ENCODE measurements at places on chromosomes 3 and 15.

GRCh38 chr3:167691366-167691765, 37.6 kb upstream of the WDR49 start:
- no peak for DNase-seq

DNA sequence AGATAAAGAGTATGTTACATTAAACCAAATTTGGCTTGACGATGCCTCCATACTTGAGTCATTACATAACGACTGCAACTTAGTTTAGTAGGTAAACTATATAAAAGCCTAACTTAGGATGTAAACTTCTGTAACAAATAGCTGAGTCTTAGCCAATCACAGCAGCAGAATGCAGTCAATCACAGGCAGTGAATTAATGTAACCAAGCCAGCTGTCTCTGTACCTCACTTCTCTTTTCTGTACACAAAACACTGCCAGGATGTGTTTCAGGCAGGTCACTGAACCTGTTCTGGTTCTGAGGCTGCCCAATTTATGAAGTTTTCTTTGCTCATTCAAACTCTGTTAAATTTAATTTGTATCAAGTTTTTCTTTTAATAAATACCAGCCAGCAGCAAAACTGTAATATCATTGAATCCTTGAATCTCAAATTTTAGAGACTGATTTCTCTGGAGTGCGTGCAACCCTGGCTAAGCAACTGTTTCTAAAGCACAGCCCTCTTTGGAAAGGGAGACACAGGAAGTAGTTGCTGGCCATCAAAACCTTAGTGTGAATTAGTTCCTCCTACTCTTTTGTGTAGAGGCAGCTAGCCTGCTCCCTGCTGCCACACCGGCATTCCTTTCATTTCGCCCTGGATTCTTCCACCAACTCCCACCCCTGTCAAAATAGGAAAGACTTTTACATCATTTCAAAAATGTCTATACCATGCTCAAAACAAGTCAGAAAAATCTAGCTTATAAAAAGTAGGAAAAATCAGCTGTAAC, 15.2 kb downstream of the RFTN1 start:
- DNase-seq, result peak; percentile 68

- peak; percentile 6 for DNase-seq
Measured at GRCh38 chr3:58722561-58722960, 56.0 kb upstream of the FAM3D start.

GRCh38 chr15:51004103-51004551, 90.6 kb downstream of the TNFAIP8L3 start:
- DNase-seq, result peak; percentile 98

- DNase-seq, result no peak
Measured at GRCh38 chr3:15795651-15796308, 2.0 kb downstream of the ANKRD28 start.

DNA sequence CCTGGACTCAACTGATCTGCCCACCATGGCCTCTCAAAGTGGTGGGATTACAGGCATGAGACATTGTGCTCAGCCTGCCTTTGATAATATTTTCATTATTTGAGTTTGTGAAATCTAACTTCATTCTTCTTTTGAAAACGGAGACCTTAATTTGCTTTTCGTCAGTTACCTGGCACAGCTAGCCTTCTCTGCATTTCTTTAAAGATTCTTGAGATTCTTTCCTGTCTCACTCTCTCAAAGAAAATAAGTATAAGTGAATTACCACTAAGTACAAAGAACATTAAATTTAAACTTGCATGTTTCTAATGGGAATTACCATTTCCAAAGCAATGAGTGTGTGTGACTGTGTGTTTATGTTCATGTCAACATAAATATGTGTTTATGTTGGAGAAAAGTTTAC, 187.9 kb downstream of the NFKBIZ start:
- DNase-seq, result no peak

DNA sequence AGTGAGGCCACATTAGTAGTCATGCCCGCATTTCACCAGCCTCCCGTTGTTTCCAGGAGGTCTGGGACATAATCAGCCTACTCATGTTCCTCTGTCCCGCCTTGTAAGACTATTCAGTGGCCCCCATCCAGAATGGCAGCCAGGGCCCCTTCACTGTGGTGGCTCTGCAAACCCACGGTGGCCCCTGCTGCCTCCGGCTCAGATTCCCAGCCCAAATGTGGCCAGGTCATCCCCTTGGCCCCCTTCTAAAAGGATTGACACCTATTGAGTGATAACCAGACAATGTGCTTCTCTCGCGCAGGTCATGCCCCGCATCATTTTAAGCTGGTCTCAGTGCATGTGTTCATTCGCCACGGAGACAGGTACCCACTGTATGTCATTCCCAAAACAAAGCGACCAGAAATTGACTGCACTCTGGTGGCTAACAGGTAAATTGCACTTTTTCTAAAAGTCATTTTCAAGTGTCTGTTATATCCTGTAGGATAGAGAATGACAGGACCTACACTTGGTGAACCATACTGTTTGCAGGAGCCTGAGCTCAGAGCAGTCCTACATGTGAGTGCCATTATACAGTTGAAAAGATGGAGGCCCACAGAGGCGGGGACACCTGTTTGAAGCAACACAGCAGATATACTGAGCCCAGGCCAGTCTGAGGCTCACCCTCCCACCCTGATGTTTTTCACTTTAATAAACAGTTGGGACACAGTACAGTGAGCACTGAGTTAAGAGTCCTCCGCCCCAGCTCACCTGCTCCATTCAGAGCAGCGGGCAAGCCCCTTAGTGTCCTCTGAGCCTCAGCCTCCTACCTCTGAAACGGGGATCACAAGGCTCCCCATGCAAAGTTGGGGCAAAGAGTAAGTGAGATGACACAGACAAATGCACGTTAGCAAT, 47.7 kb downstream of the PXYLP1 start:
- DNase-seq, result peak; percentile 58

- DNase-seq, result peak; percentile 44
Measured at GRCh38 chr15:83436513-83437158, 10.5 kb upstream of the SH3GL3 start.

- DNase-seq, result peak; percentile 64
Measured at GRCh38 chr15:57503051-57503702, 88.5 kb upstream of the MYZAP start.

GRCh38 chr3:53763353-53763752, 82.9 kb downstream of the CHDH start:
- DNase-seq, result no peak

DNA sequence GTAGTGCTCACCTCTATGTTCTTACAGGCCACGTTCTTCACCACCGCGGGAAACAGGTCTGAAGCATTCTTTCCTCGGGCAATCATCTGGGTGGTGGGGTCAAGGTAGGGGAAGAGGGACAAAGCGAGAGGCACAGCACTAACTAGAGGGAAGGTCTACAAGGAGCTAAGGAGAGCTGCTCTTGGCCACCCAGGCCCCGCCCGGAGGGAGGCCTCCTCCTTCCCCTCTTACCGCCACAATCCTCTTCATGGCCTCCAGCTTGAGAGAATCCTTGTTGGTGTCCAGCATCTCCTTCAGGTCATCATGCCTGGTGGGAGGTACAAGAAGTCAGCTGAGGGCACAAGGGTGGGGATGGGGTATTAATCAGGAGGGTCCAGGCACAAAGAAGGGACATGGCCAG, 20.5 kb downstream of the AP3B2 start:
- DNase-seq, result no peak

- DNase-seq, result no peak
Measured at GRCh38 chr3:103459815-103460214, 1025.0 kb downstream of the ZPLD1 start.

DNA sequence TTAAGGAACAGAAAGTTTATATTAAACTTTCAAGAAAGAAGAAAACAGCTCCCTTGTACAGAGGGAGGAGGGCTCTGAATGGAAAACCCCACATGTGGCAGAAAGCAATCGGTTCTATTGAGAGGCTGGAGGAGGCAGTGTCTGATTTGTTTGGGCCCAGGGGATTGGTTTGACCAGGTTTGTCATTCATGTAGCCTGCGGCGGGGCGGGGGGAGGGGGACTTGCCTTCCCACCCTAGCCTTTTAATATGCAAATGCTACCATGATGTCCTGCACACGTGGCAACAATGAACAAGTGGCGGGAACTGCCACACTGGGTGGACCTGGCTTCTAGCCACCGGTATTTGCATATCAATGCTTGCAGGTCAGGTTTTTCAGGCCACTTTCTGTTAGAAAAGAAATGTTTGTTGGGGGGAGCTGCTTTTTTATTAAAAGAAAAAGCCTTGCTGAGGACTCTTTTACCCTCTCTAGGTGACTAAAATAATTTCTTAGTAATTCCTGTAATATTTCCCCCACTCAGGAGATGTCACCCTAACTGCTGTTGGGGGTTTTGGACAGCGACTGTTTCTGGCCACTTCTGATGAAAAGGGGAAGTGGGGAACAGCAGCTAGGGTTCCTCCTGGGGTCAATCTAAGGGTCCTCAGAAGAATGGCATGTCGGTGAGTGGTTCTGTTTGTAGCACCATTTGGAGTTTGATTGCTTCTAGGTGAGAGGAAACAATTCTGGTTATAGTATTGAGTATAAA, 691.2 kb downstream of the TBL1XR1 start:
- peak; percentile 90 for DNase-seq

- no peak for DNase-seq
Measured at GRCh38 chr3:45090855-45091254, 55.3 kb downstream of the CDCP1 start.

DNA sequence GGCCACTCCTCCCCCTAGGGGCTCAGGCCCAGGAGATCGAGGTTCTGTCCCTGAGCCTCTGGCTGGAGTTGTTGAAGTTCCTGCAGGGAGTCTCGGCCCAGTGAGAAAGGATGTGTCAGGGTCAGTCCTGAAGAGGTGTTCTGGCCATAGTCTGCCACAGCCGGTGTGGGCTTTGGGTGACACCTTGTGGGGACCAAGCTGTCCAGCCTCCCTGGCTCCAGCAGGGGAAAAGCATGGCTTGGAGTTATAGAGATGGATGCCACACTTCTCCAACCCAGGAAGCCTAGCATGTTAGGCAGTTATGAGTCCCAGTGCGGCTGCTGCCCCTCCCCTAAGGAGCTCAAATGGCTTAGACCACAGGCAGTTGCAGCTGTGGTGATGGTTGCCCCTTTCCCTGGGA, 945.6 kb upstream of the GBE1 start:
- DNase-seq, result peak; percentile 42

- no peak for DNase-seq
Measured at GRCh38 chr3:54342676-54343075, 220.3 kb downstream of the CACNA2D3 start.

DNA sequence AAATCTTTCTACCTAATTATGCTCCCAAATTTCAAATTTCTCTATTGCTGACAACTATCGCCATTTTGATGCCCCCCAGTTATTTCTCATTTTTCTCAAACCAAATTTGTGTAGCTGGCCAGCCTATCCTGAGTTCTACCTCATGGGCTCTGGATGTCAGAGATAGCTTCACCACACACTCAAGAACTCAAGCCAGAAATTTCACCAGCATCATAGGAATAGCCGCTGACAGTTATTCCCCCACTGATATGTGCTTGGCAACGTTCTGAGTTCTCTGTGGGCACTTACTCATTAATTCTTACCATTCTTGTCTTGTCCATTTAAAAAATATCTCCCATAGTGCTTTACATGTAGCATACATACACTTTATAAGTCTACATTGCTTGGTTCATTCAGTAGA, 264.7 kb downstream of the FHIT start:
- no peak for DNase-seq

DNA sequence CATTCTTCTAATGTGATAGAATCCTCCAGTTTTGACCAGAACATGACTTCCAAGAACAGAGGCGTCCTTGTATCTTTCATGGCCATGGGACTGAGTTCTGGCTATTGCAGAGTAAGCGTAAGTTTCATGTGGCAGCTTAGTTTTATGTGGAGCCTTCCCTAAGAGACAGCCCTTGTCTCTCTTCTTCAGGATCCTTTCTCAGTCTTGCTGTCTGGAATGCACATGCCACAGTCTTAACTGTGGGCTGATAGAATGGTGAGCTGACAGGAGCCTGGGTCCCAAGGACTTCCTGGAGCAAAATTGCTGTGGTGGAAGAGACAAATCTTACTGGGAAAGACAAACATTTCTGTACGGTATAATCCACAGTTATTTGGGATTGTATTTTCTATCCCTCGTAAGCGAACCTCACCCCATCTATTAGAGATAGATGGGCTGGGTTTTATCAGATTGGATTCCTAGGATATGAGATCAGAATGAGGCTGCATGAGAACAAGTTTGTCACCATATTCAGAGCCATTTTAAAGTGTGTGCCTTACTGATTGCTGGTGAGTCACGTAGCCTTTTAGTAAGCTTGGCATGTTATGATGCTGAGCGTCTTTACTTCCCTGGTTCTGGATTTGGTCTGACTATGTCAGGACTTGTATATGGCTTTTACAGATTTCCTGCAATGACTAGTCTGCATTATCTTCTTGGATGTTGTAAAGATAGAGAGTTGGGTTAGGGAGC, 32.8 kb downstream of the CDIN1 start:
- DNase-seq, result peak; percentile 80

DNA sequence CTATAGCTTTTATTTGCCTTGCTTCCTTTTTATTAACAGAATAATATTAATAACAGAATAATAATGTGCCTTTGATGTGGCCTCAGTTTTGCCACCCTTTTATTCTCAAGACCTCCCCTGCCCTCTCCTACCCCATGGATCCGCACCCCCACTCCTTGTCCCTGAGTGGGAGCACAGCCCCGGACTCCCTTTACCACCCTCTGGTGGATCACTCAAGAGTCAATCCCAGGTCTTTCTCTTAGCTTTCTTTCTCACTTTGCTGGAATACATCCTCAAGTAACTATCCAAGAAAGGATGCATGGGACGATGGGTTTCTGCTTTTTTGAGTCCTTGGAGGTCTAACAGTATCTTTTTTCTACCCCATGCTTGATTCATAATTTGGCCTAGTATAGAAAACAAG, 63.4 kb downstream of the KLF13 start:
- no peak for DNase-seq

- DNase-seq, result no peak
Measured at GRCh38 chr3:177968891-177969290, 567.3 kb upstream of the KCNMB2 start.

DNA sequence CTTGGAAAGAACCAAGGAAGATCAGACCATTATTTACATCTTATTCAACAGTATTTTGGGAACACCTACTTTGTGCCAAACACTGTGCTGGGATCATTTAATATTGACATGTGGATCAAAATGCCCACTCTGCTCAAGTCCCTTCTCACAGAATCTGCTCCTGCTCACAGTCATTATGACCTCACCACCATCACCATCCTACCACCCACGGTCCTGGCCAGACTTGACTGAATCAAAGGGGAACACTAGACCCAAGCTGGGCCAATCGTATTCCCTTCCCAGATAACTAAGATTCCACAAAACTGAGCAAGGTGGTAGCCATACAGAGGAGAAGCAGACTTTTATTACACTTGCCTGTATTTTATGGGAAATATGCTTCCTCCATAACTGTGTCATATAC, 3.4 kb upstream of the CEP152 start:
- DNase-seq, result no peak

DNA sequence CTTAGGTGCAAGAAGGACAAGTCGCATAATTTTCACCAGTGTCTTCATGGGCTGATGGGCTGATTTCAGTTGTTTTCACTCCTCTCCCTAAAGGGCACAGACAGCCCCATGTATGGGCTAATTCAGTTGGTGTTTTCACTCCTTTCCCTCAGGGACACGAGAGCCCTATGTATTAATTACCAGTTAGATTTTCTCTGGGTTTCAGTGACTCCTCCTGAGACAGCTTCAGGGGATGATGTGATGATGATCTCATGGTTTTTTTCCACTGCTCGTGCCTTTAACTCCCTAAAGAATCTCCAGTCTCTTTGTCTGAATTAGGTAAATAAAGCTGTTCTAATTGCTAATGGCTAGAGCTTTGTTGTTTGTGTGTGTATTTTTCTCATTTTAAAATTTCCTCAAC, 9.9 kb downstream of the RAMAC start:
- DNase-seq, result peak; percentile 38
